Stimulated activated CD8-positive, alpha-beta memory T cell treated with anti-CD3 and anti-CD28 coated beads, Interleukin-4, amount 100 ng/mL, for 24 hours (primary cell): ENCODE measurements at places on chromosomes 2 and 18.
A peak's percentile ranks its signal among the peaks of the same experiment; 100 is the strongest.

DNA sequence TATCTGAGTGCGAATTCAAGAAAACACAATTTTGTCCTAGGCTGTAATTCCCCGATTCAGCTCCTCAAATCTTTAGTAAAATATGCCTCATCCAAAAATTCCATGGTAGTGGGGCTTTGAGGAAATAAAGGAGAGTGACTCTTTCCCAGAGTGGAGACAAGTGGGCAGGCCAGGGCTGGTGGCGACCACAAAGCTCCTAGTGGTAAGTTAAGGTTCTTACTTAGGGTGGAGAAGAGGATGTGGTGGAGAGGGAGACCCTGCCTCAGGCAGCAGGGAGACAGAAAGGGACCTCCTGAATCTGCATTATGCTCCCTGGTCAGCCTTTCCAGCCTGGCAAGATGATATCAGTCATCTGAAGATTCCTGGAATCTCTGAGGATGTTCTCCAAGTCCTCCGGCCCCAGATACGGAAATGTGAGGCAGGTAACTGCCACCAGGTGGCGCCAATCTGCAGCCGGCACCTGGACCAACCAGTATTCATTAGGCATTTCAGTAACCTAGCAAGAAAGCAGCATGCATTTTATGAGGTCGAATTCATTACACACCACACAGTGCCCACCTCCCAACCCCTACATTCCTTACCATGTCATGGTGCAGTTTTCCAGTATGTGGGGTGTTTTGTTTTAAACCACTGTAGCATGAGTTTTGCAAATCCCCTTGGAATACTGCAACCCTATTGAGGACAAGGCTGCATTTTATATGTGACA, 106.4 kb downstream of the POLE4 start:
- peak; percentile 11 for DNase-seq

- DNase-seq: no peak
Observed at GRCh38 chr2:77552956-77553355, 30.8 kb upstream of the LRRTM4 start.

DNA sequence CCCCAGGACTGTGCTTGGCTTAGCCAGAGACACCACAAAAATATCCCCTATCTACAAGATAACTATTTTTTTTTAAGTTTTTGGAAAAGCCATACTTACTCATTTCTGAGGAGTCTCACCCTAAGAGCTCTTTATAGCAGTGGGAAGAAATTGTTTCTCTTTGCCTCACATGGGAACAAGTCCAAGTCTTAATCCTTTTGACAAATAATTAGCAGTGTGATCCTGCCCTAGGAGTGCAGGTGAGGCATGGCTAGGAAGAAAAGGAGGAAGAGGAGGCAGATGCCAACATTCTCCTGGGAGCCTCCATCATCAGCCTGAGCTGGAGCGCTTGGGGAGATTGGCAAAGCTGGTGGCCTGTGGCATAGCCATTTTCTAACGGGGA, 115.6 kb downstream of the STPG4 start:
- no peak for DNase-seq

DNA sequence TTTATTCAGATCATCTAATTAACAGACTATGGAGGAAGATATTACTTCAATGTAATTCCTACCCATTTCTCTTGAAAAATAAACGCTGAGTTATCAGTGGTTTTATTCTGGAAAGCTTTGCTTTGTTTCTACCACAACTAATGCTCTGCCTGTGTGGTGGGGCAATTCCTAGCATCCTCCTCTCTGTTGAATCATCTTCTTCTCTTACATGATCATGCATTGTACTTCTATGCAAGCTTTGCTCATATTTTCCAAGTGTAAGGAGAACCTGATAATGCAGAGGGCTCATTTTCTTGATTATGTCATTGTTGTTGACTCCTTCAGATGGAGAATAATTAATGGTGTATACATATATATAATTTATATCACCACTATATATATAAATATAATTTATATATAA, 46.7 kb downstream of the CCDC195 start:
- no peak for DNase-seq

DNA sequence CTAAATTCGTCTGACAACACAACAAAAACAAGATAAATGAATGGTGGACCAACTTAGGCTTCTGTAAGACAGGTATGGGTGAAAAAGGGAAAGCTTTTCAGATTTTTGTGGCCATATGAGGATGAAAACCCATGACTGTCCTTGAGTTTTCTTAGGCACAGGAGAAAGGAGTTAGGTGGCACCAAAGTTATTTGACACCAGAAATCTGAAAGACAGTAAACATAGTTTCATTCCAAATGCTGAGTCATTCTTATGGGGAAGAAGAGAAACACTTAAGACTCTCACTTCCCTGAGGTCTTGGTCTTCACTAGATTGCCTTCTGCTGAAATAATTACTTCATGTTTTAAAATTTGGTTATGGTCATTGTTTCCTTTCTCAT, 5.2 kb upstream of the GPD2 start:
- no peak for DNase-seq

- no peak for DNase-seq
Observed at GRCh38 chr2:144325086-144325485, 194.8 kb downstream of the ZEB2 start.

DNA sequence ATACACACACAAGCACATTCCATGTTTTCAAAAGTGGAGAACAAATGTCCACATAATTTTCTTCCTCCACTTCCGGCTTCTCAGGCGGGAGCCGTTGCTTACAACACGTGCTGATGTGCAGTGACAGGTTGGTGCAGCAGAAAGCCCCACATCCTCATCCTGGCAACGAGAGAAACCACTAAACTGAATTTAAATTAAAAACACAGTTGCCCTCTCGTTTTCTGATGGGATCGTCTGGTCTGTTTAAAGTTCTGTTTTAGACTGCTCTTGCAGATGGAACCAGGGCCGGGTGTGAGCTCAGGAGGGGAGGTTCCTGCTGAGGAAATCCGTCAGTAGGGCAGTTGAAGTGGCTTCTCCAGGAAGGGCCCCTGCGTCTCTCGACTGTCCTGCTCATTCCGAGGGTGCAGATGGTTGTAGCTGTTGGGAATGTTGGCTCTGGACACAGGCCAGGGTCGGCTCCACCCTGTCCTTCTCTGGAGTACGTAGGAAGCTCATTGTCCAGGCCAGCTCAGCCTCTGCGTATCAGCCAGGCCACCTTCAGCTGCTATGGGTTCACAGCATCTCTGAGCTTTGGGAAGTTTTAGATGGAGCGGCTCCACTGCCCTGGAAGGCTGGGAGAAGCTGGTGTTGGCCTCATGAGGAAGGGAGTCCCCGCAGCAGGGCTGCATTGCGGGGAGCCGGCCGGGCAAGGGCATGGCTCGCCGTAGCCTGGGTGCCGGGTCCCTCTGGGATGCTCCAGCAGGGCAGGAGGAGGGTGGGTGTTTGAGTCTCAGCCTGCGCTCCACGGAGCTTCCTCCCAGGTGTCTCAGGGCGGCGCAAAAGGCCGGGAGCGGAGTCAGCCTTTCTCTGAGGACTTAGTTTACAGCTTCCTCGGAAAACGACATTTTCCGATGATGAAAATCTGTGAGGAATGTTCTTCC, 58.3 kb downstream of the NFATC1 start:
- DNase-seq: no peak

DNA sequence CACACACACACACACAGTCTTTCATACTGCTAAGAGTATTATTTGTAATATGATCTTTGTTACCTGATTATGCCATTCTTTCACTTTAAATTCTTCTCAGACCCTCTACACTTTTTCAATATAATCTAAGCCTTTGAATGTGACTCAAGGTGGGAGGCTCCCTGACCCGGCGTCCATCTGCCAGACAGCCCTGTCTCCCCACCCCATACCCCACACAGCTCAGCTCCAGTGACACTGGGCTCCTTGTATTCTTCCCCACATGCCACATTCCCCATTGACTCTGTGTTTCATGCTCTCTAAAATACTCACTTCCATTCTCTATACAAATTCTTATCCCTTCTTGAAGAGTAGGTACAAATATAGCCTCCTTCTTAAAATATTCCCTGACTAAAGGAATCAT, 442.2 kb downstream of the TGIF1 start:
- DNase-seq: no peak

DNA sequence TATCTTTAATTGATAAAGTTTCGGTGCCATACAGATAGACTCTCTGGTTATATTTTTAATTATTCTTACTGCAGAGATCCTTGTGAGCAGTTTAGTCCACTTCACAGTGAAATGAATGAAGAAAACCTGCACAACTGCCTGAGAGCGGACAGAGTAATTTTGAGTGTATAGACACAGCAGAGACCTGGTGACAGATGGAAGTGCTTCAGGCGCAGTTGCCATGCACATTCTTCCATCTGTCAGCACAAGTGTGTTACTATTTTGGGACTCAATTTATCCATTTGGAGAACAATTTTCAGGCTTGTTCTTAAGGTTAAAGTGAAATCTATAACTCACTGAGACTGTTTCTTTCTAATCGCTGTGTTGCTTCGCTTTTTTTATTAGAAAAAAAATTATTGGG, 147.8 kb upstream of the SPHKAP start:
- no peak for DNase-seq

DNA sequence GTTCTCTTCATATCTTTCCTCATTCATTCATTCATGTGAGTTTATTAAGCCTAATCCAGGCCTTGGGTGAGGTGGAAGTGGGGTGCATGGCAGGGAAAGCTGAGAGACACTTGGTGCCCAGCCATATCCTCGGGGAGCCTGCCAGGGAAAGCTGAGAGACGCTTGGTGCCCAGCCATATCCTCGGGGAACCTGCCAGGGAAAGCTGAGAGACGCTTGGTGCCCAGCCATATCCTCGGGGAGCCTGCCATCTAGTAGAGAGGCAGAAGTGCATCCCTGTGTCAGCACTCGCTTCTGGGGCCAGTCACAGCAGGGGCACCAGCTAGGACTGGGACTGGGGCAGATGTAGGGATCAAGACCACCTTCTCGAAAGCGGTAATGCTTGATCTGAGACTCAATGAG, 39.4 kb downstream of the DDX18 start:
- no peak for DNase-seq

GRCh38 chr2:100877555-100877954, 57.6 kb downstream of the NPAS2 start:
- no peak for DNase-seq

DNA sequence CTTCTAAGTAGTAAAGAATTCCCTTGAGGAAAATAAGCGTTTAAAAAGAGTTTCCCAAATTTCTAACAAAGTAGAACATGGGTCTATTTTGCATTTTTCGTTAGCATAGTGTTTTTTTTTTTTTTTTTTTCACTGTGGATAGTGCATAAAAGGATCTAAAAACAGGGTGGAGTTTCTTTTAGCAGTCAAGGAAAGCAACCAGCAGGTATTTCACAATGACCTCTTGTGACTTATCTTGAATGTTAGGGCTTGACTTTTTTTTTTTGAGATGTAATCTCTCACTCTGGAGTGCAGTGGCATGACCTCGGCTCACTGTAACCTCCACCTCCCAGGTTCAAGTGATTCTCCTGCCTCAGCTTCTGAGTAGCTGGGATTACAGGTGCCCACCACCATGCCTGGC, 14.9 kb upstream of the DGKD start:
- DNase-seq: no peak

DNA sequence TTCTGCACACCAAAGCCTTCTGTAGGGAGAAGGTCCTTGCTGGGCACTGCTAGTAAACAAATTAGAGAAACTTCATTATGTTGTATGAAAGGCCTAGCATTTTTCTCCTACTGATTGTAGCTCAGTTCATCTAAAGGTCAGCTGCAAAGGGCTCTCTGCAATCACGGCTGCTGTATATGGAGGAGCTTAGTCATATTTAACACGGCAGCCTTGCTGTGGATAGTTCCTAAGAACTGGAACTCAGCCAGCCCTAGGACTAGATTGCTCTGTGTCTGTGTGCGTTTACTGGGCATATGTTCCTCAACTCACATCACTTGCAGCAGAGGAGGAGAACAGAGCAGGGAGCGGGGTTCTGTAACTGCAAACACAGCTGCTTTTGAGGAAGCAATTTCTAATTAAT, 1103.9 kb upstream of the KLHL29 start:
- DNase-seq: no peak

GRCh38 chr2:65656160-65656718, 223.8 kb upstream of the SPRED2 start:
- no peak for DNase-seq
